Dorsolateral prefrontal cortex (tissue), 122 donors: ENCODE measurements at places on chromosomes 2 and 18. TPM values are rescaled to one million over a fixed set of nuclear protein-coding genes. Genes with fewer than 3 reads are reported as not detected.

Gene ST6GAL2
- 33.7 TPM for total RNA-seq

Gene NEU2
- not detected for total RNA-seq

Gene ACVR1C
- total RNA-seq = 8.4 TPM

Gene ADAM23
- total RNA-seq = 75.4 TPM

Gene TTN
- 10.3 TPM for total RNA-seq

Gene ERICH2
- total RNA-seq = 1.9 TPM

Gene IL1RN
- total RNA-seq = not detected

Gene ELOA2
- total RNA-seq = not detected

Gene GDF7
- total RNA-seq = 3.5 TPM

Gene EFR3B
- total RNA-seq = 77.1 TPM
